Right lung (tissue), 10 donors: ENCODE measurements at places on chromosomes 5 and 9. TPM values are rescaled to one million over a fixed set of nuclear protein-coding genes. Genes with fewer than 3 reads are reported as not detected.

DNA sequence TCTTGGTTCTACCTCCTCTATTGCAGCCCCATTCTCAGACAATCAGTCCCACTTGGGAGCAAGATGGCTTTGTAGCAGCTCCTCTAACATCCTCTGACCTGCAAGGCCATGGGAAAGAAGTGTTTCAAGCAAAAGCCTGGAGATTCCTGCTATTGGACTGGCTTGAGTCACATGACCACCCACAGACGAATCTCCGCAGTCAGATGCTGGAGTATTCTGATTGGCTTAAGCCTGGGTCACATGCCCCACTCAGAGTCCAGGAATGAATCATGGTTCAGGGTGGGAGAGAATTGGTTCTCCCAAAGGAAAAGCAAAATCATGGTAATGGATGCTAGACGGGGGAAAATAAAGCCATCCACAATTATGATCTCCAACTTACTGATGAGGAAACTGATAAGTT, 22.6 kb upstream of the LMX1B start:
- DNase-seq: no peak

- DNase-seq: no peak
Observed at GRCh38 chr5:156241266-156241665, 85.7 kb upstream of the SGCD start.

- DNase-seq: no peak
Observed at GRCh38 chr5:136619556-136619955, 254.2 kb upstream of the TRPC7 start.

GRCh38 chr5:128422612-128423011, 115.4 kb downstream of the FBN2 start:
- no peak for DNase-seq

GRCh38 chr5:167557359-167557758, 734.1 kb upstream of the WWC1 start:
- no peak for DNase-seq

DNA sequence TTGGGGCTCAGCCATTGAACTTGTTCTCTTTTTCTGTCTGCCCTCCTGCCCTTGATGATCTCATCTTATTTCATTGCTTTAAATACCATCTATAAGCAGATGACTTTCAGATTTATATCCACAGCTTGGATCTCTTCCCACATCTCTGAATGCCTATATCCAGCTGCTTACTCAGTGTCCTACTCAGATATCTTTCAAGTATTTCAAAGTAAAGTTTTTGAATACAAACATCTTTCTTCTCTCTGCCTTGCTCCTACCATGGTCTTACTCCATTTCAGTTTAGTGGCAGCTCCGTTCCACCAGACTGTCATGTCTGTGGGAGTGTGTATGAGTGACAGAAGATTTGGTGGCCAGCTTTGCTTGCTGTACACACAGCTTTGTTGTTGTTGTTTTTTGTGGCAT, 59.7 kb downstream of the ERBIN start:
- DNase-seq: no peak

GRCh38 chr9:133403766-133404453, 13.9 kb downstream of the REXO4 start:
- no peak for DNase-seq

DNA sequence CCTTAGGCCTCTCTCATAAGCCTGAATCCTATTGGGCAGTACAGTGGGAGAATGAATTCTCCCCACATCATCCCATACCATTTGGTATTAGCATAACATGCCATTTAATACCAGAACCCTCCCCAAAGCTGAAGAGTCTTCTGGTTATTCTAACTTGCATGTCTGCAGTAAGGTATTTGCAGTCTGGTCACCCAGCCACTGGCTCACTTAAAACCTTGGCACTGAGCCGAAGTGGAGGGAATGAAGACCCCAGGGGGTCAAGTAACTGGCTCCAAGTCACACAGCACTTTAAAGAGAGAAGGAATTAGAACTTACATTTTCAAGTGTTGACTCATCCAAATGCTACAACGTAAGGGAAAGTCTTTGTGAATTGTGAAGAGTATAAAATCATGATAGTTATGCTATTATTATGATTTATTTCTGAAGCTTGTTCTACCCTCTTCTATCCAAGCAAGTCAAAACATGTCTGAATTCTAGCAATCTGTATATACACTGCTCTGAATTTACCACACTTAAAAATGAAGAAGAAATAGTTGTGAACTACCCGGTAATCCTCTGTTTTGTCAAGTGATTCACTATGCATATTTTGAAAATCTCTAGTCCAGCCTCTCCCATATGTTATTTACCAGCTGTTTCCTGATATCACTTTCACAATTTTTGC, 28.5 kb downstream of the GLRA1 start:
- DNase-seq: no peak

GRCh38 chr9:4980086-4980727, 4.9 kb upstream of the JAK2 start:
- no peak for DNase-seq

DNA sequence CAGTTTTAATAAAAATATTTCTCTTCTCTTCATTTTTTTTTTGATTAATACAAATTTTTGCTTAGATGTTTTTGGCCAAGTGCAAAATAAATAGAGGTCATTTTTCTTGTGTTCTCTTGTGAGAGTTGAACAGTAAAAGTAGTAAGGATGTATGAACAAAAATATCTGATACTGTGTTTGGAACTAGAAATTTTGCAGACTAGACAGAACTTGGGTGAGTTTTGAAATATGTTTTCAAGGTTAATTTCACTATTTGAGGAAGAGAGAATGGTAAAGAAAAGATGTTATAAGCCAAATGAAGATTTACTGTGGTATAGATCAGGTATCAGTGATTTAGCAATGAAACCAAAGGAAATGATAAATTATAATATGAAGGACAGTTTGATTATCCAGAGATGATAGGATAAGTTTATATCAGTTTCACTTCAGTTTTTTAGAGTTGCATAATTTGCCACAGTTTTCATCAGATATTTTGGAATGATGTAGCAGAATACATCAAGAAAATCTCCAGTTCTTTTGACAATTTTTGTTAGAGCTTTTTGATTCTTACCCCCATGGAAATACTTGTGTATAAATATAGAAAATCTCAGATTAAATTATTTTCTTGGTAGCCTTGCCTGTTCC, 147.9 kb upstream of the VCAN start:
- no peak for DNase-seq

DNA sequence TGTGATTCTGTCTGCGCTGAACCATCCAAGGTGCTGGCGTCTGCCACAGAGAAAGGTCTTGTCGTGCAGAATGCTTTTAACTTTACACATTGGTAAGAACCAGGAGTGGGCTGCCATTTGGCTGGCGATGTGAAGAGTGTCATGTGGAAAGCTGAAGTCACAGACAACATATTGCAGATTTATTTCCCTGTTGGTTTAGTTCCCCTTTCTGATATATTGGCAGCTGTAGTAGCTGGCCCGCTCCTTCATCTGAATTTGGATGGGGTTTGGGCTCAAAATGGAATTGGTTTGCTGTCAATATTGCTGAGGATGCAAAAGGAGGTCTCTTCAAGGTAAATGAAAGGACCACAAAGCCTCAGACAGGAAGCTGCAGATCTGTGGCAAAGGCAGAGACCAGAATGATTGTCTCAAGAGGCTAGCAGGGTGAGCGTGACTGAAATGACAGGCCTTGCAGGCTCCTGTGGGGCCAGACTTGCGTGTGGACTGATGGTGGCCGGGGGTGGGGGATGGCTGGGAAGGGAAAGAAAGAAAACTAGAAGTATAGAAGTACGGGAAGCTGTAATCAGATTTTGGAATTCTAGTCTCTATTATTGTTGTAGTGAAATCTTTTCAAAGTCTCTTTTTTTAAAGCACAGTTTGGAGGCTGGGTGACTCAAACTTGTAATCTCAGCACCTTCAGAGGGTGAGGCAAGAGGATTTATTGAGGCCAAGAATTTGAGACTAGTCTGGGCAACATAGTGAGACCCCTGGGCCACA, 25.1 kb upstream of the CD180 start:
- no peak for DNase-seq

DNA sequence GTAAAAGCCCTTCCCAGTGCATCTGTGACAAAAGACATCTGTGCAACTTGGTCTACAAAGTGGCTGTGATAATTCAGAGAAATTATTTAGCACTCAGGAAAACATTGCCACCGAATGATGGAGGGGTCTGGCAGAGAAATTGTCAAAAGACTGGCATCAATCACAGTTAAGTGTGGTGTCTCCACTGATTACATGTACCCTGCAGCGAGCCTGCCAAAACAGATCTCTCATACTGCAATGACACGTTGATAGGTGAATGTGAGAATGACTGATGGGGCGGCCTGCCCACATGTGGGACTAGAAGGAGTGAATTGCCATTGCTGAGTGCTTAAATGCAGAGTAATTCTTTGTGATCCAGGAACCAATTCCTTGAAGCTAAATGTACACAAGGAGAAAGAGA, 136.4 kb upstream of the PCSK5 start:
- no peak for DNase-seq

- no peak for DNase-seq
Observed at GRCh38 chr5:179955630-179956029, 47.9 kb upstream of the TBC1D9B start.

DNA sequence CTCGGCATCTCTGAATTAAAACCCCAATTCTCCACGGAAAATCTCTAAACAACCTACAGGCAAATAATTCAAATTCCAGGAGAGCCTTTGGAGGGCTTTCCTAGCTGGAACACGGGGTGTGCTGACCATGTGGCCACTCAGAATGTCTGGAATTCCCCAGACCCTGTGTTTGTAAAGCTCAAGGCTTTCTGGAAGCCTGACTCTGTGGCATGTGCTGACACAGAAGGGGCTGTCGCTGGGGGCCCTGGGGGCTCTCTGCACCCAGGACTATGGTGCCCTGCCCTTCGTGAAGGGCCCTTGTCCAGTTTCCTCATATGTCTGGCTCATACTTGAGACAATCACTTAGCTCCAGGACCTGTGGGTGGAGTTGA, 29.0 kb upstream of the BOD1 start:
- no peak for DNase-seq

- DNase-seq: no peak
Observed at GRCh38 chr9:134909511-134910481, 7.9 kb downstream of the FCN1 start.

- DNase-seq: peak; percentile 73
Observed at GRCh38 chr9:83062651-83063527, at the start of gene RASEF. RASEF (minus strand) TSS chr9:83063142; CDS start chr9:83062867, 275 bp downstream.

DNA sequence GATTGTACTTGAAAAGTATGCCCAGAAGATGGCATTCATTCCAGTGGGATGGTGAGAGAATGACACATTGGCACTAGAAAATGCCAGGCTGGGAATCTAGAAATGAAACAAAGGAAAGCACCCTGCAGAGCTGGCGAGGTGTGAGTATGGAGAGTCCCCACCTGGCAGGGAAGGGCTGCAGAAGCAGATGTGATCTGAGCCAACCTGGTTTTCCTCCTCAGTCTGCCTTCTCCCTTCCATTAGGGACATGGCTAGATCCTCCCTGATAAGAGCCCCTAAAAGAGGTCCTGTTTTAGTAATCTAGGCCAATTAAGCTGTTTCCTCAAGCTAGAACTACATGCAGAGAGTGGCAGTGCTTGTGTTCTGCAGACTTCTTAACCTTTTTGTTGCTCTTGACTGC, 24.7 kb upstream of the TNFSF15 start:
- DNase-seq: no peak

- no peak for DNase-seq
Observed at GRCh38 chr5:75524071-75524470, 12.4 kb downstream of the POLK start.

DNA sequence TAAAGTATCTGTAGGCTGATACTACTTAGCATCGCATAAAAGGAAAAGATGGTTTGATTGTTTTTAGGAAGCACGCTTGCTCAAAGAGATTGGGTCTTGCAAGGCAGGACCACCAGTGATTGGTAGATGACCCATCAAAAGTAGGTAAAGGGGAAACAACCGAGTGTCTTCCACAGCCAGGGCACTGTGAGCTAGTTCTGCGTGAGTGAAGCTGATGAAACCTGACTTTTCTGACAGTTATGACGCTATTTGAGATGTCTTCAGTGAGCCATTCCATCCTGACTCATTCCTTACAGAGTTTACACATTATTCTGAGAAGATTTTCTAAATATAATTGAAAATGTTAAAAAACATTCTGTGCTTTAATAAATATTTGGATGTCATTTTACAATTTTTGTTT, 49.7 kb downstream of the BASP1 start:
- no peak for DNase-seq

DNA sequence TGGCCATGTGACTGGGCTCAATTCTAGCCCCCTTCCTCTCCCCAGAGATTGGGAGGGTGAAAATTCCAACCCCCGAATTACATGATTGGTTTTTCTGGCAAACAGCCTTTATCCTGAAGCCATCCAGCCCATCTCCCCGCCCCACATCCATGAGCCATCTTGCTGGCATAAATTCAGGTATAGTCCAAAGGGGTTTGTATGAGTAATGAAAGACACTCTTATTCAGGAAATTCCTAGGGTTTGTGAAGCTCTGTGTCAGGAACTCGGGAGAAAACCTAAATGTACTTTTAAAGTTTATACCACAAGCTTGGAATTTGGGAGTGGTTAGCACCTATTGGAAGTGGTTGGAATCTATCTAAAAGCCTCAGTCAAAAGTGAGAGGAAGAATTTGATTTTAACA, 80.6 kb upstream of the SIMC1 start:
- DNase-seq: no peak

DNA sequence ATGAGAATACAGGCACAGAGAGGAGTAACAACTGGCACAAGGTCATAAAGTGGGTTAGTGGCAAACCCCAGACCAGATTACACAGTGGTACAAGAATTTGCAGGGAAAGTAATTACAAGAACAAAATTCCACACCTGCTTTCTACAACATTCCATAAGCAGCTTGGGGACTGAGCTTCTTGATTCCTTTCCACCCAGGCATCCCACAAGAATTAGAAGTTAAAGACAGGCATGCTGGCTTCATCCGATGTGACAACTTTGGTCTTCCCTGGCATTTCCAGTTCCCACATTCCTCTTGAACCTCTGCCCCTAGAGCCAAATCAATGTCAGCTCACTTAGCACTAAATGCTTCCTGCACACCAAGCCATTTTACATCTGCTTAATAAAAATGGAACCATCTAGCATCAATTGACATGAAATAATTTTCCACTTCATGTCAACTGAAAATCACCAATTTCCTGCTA, 435.8 kb upstream of the PAPPA start:
- no peak for DNase-seq

DNA sequence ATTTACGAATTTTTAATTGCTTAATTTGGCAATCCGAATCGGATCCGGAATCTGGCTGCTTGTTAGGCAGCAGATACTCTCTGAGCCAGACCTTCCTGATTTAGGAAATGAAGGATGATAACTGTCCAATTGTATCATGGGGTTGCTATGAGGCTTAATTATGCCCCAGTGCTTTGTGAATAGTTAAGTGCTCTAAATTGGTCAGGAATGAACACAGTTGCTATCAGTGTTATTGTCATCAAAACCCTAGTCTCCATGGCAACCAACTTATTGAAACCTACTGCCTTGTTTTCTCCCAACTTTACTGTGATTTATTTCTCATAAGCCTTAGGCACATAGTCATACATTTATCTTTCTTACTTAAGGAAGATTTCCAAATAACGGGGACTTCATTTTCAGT, 47.9 kb downstream of the MAMDC2 start:
- DNase-seq: no peak

Gene HACD4
- polyA plus RNA-seq: 12.2 TPM

Gene IL13
- polyA plus RNA-seq: not detected

Gene FGF10
- 34.7 TPM for polyA plus RNA-seq

Gene CFAP77
- 2.3 TPM for polyA plus RNA-seq
